ENCODE measurements at places on chromosomes 16 and 17.

- DNase-seq, result peak; percentile 91
Observed at GRCh38 chr16:54077050-54077821, 209.4 kb downstream of the IRX3 start.

DNA sequence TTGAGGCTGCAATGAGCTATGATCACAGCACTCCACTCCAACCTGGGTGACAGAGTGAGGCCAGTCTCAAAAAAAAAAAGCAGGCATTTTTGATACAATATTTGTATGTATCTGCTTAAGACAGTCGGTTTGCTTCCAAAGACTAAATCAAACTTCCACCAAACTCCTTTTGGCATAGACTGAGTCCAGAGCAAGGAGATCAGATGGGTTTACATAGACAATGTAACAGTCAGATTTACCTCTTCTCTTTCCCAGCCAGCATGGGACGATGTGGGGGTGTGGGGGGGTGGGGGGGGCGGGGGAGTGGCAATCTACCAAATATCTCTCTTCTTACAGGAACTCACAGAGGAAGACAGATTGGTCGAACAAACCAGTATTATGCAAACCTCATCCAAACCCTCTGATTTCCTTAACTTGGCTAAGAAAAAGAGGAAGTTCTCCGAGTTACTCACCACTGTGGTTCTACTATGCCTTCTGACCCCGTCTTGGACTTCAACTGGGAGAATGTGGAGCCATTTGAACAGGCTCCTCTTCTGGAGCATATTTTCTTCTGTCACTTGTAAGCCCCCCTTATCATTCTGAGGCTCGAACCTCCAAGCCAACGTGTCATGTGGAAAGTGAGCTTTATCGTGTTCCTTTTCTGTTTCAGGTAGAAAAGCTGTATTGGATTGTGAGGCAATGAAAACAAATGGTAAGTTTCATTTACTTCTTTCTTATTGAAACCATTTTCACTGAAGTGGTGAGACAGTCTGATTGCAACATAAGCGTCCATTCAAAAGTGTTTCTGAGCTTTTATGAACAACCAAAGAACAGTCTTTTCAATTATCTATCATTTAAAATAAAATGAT lies at the start of gene MILR1:
Gene MILR1, plus strand, starts transcription at position 451 of the 848 bp plus-strand sequence. Its CDS starts 54 bp downstream, at position 505.
- peak; percentile 88 for DNase-seq

DNA sequence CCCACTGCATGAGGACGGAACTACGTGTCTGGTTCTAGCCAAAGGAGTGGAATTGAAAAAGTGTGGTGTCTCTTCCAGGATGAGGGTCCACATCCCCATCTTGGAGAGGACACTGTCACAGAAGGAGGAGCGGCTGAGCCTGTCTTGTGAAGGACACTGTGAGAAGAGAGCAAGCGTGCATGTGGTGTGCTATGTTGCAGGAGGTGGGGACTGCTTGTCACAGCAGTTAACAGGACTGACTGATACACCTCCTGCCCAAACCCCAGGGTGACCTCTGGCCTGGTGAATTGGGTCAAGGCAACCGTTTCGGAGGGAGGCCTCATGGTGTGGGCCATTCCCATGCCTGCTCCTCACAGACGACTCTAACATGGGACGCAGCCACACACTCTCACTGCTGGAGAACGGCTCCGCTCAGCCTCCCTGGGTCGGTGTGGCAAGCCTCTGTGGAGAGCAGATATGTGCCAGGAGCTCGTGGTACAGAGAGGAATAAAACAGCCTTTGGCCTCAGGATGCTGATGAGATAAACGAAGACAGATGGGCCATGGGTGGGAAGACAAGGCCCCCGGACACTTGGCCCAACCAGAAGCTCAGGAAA lies 56.4 kb upstream of the RBFOX3 start:
- DNase-seq, result no peak

- no peak for DNase-seq
Observed at GRCh38 chr16:76386784-76387183, 109.6 kb downstream of the CNTNAP4 start.

GRCh38 chr17:77506371-77506991 lies 365.7 kb downstream of the SEC14L1 start:
- DNase-seq, result no peak

GRCh38 chr16:31008149-31008548 lies 2.3 kb downstream of the STX1B start:
- no peak for DNase-seq

DNA sequence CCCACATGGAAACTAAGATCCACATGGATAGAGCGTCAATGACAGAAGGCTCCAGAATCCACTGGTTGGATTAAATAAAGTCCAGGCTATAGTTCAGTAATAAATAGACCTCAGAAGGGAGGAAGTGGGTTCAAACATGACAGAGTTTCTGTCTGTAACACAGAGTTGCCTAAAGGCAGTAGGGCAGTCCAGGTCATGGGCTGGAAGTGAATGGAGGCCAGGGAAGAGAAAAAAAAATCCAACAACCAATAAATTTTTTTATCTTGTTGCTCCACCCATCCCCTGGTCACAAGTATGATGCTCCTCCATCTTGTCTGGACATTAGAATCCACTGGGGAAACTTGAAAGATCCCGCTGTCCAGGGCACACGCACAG lies 92.4 kb downstream of the RGS9 start:
- no peak for DNase-seq

GRCh38 chr17:8046929-8047768 lies 8.3 kb downstream of the ALOX15B start:
- DNase-seq, result no peak

GRCh38 chr17:38400286-38400685 lies 28.0 kb upstream of the ARHGAP23 start:
- no peak for DNase-seq

DNA sequence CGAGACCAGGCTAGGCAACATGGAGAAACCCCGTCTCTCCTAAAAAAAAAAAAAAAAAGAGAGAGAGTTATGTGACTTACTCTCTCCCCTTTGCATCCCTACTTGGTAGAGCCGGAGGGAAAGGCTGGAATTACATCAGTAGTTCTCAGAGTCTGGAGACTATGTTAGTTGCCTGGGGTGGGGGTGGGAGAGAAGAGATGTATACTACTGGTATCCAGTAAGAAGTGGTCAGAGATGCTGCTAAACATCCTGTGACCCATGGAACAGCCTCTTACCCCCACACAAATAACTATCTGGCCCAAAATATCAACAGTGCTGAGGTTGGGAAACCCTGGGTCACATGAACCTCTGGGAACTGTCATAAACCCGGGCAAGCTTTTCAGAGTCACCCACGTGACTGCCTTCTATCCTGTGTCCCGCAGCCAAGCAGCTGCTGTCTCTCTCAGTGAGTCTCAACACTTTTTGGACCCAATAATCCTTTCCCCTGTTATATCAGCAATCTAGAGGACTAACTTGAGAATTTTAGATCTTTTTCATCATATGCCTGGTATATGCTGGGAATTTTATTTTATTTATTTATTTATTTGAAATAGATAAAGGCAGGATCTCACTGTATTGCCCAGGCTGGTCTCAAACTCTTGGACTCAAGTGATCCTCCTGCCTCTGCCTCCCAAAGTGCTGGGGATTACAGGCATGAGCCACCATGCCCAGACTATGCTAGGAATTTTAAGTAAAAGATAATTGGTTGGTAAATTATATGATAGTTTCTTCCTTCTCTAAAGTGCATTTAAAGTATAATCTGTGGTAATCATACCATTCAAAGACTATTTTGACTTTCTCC lies 8.7 kb downstream of the EIF1 start:
- DNase-seq, result peak; percentile 69

DNA sequence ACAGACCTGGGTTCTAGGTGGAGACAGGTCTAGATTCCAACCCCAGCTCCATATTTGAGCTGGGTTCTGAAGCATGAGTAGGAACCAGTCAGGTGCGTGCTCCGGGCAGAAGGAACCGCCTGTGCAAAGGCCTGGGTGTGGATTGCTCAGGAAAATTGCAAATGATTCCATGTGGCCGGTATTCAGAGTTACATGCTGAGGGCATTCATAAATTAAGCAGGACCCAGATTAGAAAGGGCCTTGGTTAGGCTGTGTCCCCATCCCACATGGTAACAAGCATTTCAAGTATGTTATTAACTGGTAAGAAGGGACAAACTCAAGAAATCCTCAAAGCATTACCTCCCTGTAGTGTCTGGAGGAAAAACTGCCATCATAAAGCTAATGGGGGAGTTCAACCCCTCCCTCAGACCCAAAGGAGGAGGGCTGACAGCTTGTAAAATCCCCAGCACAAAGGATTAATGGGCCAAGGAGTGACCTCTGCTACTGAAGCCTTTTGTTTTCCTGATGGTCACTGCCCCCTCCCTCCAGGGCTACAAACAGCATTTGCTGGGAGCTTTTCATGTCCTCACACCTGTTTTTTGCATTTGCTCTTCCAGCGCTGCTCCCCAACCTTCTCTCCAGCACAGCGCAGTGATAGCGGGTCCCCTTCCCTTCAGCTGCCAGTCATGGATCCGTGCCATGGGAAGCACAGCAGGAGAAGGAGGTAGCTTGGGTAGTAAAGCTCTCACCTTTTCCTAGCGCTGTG lies 218.0 kb downstream of the C16orf95 start:
- no peak for DNase-seq

DNA sequence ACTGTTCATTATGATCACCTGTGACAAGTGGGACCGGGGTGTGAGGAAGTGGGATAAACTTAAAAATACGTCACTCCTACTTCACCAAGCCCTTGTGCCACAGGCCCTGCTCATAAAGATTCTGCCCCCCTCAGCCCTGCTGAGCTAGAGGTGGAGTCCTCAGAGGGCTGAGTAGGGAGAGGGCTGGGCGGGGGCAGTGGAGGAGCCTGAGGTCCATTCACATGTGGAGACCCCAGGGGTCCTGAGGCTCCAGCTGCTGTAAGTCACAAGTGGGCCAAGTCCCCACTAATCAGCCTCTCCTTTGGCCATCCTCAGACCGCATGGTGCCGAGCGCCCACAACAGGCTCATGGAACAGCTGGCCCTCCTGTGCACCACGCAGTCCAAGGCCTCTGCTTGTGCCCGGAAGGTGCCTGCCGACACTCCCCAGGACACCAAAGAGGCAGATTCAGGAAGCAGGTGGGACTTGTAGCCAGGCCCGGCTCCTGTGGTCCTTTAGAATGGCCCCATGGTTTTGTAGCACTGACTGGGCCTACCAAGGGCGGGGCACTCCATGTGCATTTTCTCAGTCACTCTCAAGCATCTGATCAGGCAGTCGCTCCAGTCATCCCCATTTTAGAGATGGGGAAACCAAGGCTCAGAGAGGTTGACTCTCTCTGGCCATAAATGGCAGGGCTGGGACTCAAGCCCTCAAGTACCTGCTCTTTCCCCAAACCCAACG lies 10.4 kb downstream of the DNAAF8 start:
- no peak for DNase-seq

- DNase-seq, result no peak
Observed at GRCh38 chr16:88596483-88596882, 26.3 kb downstream of the ZC3H18 start.

GRCh38 chr17:79630821-79631639 lies 20.2 kb upstream of the RBFOX3 start:
- no peak for DNase-seq

DNA sequence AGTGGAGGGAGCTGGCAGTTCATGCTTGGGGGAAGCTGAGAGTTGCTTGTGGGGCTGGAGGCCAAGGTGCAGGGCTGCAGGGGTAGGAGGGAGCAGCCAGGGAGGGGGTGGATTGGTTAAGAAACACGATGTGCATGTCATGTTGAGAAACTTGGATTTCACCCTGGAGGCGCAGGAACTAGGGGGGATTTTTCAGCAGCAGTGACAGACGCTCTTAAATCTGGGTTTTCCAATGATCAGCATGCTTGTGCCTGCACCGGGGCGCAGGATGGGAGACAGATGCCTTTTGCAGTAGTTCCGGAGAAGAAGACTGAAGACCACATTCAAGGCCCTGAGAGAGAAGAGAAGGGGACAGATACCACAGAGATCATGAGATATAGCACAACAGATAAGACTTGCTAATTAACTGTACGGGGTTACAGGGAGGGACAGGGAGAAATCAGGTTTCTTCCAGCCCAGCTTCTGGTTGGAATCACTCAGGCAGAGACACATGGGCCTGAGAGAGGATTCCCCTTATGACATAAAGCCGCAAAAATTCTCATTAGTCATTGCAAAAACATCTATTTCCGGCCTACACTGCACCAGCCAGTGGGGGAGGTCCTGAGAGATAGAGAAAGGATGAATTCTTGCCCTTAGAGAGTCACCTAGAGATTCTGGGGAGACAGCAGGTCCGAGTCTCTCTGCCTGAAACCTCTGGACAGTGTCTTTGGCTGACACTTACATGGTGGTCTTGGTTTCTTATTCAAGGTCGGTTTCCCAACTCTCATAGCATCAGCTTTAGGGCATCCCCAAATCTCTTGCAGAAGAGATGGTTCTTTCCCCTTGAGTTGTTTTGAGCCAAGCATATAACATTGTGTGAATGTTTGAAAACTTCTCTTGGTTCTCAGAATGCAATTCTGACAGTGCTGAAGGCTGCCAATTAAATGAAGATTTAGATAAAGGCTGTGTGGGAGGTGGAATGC lies 27.1 kb downstream of the CDH13 start:
- DNase-seq, result peak; percentile 89

GRCh38 chr17:67265436-67266019 lies 20.5 kb upstream of the HELZ start:
- no peak for DNase-seq

GRCh38 chr16:58449768-58450167 lies 50.2 kb upstream of the NDRG4 start:
- DNase-seq, result no peak

DNA sequence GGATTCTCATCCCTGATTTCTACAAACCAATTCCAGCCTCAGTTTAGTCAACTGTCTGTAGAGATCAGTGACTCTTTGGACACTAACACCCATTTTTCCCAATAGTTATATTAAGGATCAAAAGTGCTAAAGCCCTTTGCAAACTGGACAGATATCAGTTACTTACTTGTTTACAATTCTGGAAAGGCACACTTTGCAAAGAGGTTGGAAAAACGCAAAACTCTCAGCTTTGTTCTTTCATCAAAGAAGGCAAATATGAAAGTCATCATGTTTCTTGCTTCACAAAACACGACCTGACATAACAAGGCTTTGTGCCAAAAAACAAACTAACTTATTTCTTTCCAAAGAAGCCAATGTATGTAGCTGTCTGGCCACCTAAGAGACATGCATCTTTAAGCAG lies 26.1 kb upstream of the VAT1L start:
- DNase-seq, result no peak

DNA sequence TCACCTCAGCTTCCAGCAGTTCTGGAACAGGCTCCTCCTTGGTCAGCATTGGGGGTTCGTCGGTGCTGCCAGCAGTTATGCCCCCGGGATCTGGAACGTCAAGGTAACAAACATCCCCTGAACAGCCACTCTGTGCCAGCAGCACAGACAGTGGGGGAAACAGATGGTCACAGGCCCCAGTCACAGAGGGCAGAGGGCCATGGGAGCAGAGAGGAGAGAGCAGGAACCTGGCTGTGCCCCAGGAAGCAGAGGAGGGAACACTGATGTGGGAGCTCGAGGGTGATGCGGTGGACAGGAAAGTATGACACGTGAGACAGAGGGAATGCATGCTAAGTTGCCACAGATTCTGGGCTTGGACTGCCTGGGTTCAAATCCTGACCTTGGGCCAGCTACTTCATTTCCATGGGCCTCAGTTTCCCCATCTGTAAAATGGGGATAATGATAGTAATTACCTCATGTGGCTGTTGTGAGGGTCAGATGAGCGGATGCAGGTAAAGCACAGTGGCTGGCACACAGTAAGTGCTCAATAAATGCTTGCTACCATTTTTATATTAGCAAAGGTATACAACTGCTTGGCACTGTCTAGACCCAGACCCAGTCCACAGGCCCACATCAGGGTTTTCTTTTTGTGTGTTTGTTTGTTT lies 4.9 kb downstream of the BCL7C start:
- no peak for DNase-seq

- DNase-seq, result no peak
Observed at GRCh38 chr16:78116946-78117345, 17.5 kb downstream of the WWOX start.
